ENCODE measurements at places on chromosomes 1 and 21. TPM values are rescaled to one million over a fixed set of nuclear protein-coding genes. Genes with fewer than 3 reads are reported as not detected.

SPRR2G gene
- total RNA-seq: not detected

KANK4 gene
- total RNA-seq: not detected

IFNAR1 gene
- total RNA-seq: 28.0 TPM

GDAP2 gene
- 20.8 TPM for total RNA-seq

PTCH2 gene
- total RNA-seq: 0.62 TPM

RAP1GAP gene
- total RNA-seq: 1.7 TPM

RNU1-2 gene
- total RNA-seq: 1,390 TPM

OR2L5 gene
- total RNA-seq: not detected

PLD5 gene
- not detected for total RNA-seq

ESPN gene
- total RNA-seq: 0.83 TPM

TNFRSF1B gene
- 211 TPM for total RNA-seq

NBPF10 gene
- 1.7 TPM for total RNA-seq

EXO1 gene
- 44.3 TPM for total RNA-seq

NHLH1 gene
- total RNA-seq: 0.45 TPM

RGS1 gene
- 23.5 TPM for total RNA-seq

GSTM1 gene
- 0.22 TPM for total RNA-seq

TSHB gene
- total RNA-seq: not detected

CASQ1 gene
- total RNA-seq: not detected

FMO4 gene
- total RNA-seq: 1.9 TPM

DNAI4 gene
- total RNA-seq: 1.6 TPM
